ENCODE measurements at places on chromosomes 6 and 20.
A peak's percentile ranks its signal among the peaks of the same experiment; 100 is the strongest.

DNA sequence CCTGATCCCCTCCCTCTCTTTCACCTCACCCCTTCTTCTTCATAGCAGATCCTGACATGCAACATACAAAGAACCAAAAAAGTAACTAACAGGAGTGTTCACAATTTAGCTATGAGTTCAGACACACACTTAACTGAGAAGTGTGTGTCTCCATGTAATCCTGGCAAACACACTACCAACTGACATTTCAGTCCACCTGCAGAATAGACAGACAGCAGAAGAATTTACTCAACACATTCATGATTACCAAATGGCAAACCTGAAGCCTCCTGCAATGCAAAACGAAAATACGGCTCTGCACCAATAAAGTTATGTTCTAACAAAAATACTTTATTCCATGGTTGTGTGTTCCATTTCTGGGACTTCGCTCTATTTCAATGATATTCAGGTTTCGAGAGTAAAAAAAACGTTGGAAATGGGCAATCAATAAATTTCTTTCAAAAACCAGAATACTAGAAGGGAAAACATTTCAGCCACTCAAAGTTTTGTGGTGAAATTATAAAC lies 2.6 kb downstream of the BACH2 start:
- DNase-seq, result no peak

DNA sequence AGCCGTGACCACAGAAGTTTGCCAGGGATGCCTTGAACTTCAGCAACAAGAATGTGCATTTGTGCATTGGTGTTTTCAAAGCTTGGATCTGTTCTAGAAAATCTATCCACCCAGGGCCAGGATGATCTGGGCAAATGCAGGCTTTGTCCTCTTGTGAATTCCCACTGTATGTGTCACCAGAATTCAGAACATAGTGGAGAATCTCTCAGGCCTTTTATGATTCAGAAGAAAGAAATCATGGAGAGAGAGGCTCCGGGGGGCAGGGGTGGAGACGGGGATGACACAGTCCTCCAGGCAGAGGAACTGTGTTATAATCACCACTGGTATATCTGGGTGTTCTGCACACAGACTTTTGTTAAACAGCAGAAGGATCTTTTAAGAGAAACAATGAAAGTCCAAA lies 304.1 kb downstream of the CDH4 start:
- DNase-seq, result peak; percentile 71

DNA sequence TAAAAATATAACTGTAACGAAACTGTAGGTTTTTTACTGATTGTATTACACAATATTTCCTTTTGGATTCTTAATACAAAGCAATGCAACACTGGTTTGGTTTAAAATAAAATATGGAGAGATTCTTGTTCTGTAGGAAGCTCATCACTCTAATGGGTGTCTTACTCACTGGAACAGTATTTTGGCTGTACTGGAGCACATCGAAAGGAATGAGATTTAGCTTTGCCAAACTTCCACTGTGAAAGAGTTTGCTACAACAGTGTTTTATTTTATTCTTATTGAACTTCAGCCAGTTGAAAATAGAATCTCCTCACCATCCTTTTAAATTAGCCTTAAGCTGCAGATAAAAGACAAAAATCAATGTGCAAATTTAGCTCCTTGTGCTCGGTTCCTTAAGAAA lies 230.7 kb upstream of the QKI start:
- no peak for DNase-seq

DNA sequence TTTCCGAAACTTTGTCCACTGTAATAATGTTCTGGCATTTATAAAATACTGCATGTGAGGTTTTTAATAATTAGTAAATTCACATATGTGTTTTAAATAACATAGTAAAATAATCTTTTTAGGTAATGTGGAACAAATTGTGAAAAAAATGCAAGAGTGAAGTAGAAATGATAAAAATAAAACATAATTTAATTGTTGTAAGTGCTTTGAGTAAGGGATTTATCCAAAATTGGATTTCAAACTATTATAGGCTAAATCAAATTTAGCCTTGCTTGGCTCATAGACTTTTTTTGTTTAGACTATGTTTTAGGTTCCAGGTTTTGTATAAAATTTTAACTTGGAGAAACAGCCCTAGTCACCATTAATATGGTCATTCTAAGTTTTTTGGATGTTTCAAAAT lies 1029.5 kb downstream of the PHF3 start:
- no peak for DNase-seq

DNA sequence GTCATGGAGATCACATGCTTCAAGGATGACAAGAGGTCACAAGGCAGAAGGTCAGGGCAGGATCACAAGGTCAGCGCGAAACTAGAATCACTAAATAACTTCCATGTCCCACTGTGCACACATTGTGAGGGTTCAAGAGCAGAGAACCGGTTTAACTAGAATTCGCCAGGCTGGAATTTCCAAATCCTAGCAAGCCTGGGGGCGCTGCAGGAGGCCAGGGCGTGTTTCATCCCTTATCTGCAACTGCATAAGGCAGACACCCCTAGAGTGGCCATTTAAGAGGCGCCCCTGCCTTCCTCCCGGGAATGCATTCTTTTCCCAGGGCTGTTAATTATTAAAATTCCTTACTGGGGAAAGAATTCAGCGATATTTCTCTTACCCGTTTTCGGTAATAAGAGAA lies 40.2 kb upstream of the SLC22A1 start:
- no peak for DNase-seq

- no peak for DNase-seq
Measured at GRCh38 chr6:167669870-167670802, 156.6 kb upstream of the AFDN start.

DNA sequence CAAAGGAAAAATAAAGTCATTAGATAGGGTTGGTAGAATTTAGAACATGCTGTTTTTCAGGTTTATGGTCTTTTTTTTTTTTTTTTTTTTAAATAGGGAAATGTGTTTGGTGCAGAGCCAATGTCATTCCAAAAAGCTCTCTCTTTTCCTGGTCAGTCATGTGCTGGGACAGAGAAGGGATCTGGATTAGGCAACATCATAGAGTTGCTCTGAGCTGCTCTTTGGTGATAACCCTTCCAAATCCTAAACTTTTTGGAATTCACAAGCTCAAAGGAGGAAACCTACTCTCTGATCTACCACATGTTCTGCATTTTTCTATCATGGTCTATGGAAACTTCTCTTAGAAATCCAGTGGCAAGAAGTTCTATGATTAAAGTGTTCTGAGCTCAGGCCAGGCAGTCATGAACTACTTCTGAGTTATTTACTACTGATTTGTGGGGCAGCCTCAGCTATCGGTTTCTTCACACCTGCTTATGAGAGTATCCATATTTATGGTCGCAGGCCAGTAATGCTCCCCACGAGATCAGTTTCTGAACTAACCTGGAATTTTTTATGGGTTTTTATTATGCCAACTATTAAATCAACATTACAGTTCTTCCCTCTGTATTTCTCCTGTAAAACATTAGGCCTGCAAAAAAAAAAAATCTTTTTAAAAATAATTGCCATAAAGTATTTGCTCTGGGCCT lies 4.8 kb downstream of the EDN1 start:
- no peak for DNase-seq

GRCh38 chr6:144049386-144049785 lies 41.3 kb upstream of the PLAGL1 start:
- no peak for DNase-seq

DNA sequence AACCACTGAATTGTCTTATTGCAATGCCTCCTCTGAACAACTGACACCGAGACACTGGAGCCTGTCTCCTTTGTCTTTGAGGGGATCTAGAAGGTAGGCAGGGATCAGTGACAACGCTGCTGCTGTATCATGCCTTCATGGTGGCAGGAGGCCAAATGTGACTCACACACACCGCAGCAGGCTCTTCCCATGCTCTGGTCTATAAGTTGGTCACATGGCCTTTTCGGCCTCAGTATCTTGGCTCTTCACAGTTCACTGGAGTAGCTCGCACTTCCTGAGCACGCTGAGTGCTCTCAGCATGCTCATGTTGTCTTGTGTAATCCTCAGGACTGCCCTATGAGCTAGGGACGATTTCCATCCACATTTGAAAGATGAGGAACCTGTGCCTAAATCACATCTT lies 167.4 kb upstream of the PCSK2 start:
- no peak for DNase-seq

DNA sequence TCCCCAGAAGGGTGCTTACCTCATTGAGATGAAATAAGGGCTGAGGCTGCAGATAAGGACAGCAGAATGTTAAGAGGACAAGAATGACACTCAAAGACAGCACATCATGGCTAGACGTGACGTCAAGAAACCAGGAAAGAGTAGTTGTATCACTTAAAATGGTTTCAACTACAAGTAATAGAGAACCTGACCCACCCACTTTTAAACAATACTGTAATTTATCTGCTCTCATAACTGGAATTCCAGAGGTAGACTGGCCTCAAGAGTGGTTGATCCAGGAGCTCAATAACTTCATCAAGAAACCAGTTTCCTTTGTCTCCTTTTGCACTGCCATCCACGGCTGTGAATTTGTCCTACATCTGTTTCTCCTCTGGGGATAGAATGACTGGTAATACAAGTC lies 187.1 kb downstream of the EYA4 start:
- DNase-seq, result no peak

DNA sequence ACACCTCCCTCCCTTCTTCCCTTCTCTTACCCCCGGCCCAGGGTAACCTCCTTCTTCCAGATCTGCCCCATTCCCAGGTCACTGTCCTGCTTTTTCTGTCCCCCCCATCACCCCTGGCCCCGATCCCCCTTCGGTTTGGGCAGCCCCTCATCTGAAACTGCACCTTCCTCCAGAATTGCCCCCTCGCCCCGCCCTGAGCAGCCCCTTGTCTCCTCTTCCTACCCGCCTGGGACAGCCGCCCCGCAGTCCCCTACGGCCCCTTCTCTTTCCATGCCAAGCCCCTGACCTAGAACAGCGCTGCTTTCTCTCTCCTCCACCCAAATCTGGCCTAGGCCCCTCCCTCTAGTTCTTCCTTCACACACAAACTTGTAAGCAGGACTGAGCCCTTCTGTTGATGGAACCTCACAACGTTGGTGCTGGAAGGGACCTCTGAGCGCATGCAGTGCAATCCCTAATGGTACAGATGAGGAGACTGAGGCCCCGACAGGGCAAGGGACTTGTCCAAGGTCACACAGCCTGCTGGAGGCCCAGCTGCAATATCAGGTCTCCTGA lies 630 bp downstream of the PPP2R5D start:
- no peak for DNase-seq

GRCh38 chr6:132814716-132815570 lies 574 bp downstream of the RPS12 start:
- DNase-seq, result no peak

GRCh38 chr6:158703111-158703836 lies 53.4 kb downstream of the SYTL3 start:
- no peak for DNase-seq

GRCh38 chr6:22737331-22737730 lies 168.0 kb downstream of the HDGFL1 start:
- peak; percentile 13 for DNase-seq

- DNase-seq, result no peak
Measured at GRCh38 chr6:1605893-1606779, 3.6 kb upstream of the FOXC1 start.

- DNase-seq, result peak; percentile 4
Measured at GRCh38 chr20:8131598-8132483, at the start of gene PLCB1. PLCB1 (plus strand) TSS chr20:8132266; CDS start chr20:8132652, 386 bp downstream.

GRCh38 chr6:79818471-79818870 lies 128.9 kb downstream of the ELOVL4 start:
- DNase-seq, result no peak

DNA sequence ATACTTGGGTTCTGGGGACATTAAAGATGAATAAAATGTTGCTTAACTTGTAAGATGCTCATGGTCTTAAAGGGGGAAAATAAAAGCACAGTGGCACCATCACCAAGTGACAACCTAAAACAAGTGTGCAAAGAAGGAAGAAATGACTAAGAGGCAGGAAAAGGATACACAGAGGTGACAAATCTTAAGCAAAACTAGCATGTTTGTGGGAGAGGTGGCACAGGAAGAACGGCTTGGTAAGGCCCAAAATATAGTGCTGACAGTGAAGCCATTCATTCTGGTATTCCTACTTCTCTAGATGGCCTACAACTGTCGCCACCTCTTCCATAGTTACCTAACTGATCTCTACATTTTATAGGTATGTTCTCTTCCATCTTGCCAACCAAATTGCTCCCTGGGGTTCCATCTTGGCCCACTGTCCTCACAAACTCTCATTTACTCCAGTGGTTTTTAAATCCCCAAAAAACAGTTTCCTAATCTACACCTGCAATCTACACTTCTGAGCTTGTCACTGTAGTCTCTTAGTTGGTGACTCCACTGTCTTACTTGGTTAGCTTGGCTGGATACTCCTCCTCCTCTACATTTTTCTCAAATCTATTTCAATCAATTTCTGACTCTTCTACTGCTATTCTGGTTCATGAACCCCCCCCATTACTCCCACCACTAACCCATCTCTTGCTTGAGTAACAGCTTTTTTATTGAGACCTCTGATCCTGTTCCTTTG lies 33.5 kb downstream of the FAM8A1 start:
- no peak for DNase-seq

- DNase-seq, result no peak
Measured at GRCh38 chr20:845941-846893, 12.7 kb downstream of the FAM110A start.

GRCh38 chr6:151448623-151449022 lies 3.3 kb downstream of the RMND1 start:
- DNase-seq, result no peak

DNA sequence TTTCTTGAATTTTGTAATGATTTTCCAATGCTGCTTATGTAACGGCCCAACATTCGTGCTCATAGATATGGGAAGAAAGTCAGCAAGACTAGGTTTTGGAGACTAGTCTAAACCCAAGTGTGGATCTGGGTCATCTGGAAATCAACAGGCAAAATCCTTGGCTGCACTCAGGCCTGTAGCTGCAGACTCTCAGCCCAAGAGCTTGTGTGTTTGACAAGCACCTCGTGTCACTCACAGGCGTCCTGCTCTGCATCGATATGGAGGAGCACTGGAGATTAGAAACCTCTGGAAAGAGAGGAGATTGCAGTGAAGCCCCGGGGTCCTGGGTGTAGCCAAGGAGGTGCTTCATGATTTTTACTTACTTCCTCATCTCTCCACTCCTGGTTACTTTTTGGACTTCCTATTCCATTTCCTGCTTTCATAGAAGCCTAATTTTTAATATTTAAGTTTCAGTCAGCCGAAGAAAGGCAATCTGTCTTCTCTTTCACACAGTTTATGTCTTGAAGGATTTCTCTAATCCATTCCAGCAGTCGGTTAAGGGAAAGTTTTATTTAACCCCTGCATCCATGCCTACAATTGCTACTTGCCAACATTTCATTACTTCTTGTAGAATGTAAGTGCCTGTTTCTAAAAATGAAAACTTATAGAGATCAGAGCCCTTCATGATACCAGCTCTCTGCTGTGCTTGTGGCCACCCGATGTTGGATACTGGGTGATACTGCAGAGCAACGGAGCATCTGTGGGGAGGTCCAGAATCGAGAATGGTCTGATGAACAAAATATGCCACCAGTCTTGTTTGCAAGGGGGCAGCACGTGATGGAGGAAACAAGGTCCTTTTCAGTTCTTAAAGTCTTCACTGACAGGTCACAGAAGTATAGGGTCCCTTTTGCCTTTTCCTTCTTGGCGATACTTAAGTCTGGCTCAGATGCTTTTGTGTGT lies 296.3 kb downstream of the QKI start:
- DNase-seq, result no peak

Measured in AG09309 (cell line).